ENCODE measurements at places on chromosomes 5 and 9.

DNA sequence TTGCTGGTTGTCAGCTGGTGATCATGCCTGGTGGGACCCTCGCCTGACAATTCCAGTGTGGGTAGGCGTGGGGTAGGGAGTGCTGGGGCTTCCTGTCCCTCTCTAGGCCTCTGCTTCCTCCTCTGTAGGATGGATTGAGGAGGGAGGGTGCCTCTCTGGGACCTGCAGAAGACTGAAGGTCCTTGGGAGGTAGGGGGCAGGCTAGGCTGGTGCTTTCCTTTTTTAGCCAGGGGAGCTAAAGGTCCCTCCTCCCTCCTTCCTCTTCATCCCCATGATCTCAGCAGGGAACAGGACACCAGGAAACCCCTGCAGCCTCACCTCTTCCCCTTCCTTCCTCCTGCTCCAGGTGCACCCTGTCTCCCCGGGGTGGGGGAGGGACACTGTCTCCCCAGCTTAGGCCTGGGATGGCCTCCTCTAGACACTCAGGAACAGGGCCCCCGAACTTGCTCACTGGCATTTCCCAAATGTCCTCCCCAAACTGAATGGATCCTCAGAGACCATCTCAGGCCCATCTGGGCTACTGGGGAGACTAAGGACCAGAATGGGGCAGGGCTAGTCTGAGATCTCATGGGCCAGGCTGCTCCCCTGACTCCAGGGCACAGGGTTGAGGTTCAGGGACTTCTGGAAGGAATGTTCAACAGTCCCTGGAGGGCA, 8.4 kb downstream of the SH2D3C start:
- DNase-seq = no peak

- peak; percentile 10 for DNase-seq
Measured at GRCh38 chr5:133287500-133287899, 235.7 kb downstream of the HSPA4 start.

GRCh38 chr5:80083101-80083890, 48.1 kb downstream of the THBS4 start:
- DNase-seq = no peak

DNA sequence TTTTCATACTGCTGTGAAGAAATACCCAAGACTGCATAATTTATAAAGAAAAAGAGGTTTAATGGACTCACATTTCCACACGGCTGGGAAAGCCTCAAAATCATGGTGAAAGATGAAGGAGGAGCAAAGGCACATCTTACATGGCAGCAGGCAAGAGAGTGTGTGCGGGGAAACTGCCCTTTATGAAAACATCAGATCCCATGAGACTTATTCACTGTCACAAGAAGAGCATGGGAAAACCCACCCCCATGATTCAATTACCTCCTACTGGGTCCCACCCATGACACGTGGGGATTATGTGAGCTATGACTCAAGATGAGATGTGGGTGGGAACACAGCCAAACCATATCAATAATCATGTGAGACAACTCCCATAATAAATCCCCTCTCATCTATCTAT, 8.7 kb downstream of the TTC39B start:
- DNase-seq = no peak

DNA sequence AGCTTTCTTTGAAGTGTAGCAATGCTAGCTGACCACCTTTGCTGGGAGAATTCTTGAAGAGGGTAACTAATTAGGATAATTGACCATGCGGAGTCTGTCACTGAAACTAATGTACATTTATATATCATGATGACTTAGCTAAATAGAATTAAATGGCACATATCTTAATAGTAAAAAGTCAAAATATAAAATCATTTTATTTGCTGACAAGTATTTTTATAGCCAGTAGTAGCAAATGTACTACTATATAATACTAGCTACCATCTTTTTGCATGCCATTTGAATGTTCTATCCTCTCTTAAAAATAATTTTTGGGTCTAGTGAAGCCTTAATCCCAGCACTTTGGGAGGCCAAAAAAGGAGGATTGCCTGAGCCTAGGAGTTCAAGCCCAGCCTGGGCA, 605.8 kb upstream of the COX7C start:
- DNase-seq = no peak

DNA sequence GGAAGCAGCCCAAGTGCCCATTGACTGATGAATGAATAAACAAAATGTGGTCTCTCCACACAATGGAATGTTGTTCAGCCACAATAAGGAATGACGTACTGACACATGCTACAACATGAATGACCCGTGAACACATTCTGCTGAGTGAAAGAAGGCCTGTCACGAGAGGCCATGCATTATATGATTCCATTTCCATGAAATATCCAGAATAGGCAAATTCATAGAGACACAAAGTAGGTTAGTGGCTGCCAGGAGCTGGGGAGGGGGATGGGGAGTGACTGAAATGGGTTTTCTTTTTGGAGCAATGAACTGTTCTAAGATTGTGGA, 41.4 kb downstream of the BICD2 start:
- DNase-seq = no peak

- DNase-seq = no peak
Measured at GRCh38 chr5:2525351-2525750, 226.1 kb downstream of the IRX2 start.

DNA sequence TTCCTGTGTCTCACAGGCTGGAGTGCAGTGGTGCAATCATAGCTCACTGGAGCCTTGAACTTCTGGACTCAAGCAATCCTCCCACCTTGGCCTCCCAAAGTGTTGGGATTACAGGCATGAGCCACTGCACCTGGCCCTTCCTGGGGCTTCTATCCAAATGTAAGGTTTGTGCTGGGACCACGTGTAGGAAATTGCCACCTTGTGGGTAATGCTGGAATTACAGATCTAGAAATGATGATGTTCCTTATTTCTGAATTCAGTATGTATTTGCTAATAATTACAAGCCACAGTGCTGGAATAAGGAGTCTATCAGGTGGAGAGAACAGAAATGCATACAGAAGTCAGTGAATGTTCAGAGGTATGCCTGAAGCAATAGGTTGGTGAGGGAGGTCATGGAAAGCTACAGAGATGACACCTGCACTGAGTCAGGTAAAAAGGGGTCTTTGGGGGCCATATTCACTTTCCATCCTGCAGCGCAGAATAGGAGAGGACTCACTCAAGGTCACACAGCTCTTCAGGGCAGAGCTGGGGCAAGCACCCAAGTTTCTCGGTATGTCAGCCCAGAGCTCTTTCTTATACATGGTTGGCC, 8.8 kb upstream of the IGFBPL1 start:
- no peak for DNase-seq

GRCh38 chr5:95669985-95670384, 12.8 kb downstream of the SPATA9 start:
- no peak for DNase-seq

DNA sequence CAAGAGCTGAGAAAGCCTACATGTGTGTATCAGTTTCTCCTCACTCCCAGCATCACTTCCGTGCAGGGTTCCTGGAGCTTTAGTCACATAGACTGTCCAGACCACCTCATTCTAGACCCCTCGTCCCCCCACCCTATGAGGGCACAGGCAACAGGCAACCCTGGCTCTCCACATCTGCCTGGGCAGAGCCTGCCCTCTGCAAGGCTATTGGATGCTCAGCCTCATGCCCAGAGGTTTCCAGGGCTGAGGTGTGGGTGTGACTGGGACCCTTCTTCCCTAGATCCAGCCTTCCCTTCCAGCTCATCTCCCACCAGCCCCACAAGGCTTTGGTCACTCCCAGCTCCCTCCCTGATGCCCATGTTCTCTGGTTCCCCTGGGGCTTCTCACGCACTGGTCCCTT, 161.4 kb downstream of the PAX5 start:
- DNase-seq = no peak

- DNase-seq = no peak
Measured at GRCh38 chr5:129400395-129400983, 59.6 kb upstream of the ADAMTS19 start.

- DNase-seq = no peak
Measured at GRCh38 chr5:108528655-108529054, 146.8 kb upstream of the FBXL17 start.

GRCh38 chr5:175747539-175748060, 89.7 kb downstream of the HRH2 start:
- DNase-seq = no peak

DNA sequence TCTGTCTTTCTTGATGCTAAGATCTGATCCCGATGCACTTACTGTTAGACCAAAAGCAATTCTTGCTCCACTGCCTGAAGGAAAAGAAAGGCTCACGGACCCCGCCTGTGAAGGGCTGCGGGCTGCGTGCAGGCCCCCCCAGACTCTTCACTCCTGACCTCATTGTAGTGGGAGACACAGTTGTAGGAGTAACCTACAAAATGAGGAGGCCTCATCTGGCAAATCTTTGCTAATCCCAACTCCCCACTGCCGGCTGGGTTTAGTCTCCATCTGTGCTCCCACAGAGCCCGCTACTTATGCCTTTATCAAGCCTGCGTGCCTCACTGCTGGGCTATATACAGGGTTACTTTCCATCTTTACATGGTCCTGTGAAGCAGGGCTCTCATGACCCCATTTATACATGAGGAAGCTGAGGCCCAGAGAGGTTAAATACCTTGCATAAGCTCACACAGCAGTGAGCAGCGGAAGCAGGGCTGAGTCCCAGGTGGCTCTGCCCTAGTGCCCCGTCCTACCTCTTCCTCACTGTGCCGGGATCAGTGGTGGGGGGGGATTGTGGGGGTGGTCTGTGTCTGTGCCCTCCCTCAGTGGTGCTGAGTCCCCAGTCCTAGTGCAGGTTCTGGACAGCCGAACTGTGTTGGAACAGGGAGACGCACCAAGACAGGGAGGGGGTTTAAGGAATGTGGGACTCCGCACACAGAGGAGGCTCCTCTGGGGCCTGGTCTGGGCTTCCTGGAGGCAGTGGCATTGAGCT, 43.9 kb upstream of the RNF130 start:
- DNase-seq = no peak

DNA sequence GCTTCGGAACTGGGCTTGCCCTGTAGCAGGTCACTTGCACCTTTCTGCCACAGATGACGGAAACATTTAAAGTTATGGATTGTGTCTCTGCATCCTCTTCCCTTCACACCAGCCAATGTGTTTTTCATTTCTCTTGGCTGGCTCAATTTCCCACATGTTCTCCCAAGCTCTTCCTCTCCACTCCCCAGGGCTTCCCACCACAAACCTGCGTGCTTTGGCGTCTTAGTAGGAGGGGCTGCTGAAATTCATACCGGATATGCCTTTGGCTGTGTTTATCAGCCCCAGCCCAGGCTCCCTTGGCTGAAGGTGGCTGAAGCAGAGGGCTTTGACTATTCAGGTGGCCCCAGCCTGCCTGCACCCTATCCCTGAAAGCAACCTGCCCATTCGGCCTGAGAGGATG, 32.1 kb downstream of the ADRB2 start:
- DNase-seq = no peak

DNA sequence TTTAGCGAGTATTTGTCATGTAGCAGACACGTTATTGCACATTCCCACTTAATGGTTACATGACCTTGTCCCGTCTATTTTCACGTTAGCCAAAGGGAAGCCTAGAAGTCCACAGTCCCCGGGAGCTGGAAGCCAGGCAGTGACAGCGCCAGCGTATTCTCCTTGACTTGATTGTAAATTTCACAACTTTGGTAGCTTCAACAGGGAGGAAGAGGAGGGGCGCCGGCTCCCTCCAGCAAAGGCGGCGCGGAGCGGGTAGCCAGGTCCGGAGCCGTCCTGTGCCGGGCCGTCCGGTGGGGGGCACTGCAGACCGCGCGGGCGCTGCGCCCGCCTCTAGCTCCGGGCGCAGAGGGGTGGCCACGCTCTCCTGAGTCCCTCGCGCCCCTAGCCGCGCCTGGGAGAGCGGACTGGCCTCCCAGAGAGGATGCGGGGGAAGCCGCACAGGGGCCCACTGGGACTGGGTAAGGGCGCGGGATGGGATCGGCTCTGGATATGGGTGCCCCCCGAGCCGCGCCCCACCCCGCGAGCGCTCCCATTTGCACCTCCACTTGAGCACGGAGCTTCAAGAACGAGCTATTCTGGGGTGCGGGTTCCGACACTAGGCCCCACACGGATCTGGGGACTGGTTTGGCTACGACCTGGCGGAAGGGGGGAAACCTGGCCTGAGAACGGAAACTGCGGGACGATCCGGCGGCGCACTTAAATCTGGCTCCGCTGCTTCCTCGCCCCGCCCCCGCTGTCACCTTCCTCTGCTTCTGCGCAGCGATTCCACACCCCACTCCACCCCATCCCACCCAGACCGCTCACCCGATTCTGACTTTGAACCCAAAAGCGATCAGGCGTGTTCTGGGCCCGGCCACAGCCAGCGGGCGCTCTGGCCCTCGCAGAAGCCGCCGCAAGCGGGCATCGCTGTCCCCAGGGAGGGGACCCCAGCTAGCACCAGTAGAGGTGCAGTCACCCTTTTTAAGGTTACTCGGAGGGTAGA, 23.8 kb downstream of the KLF4 start:
- no peak for DNase-seq

DNA sequence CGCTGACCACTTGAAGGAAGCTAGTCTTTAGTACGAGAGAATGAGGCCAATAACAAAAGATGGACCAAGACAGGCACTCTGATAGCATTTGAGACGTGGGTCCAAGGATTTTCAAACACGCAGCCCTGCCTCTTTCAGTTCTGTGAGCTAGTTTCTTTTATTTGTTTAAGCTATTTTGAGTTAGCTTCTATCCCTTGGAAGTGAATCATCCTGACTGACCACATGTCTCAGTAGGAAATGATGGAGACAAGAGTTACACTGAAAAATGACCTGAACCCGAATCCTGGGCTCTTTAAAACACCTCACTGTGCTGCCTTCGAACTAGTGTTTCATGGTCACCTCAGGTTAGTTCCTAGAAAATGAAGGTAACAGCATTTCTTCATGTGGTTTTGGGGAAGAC, 9.9 kb downstream of the TEK start:
- DNase-seq = no peak

DNA sequence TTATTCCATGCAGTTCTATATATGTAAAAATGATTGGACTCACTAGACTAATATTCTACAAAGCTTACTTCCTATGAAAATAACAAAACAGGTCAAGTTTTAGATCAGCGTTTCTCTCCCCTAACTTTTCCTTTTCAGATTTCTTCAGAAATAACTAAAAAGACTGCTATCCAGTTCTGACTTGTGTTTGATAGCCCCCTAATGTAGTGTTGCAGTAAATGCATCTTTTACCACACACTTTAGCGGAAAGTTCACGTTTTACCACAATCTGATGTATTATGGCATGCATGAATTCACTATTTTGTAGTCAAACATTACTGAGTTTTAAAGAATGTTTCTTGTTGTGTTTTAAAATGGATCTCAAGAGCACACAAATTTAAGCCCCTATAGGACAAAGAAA, 292.7 kb downstream of the RAB3C start:
- no peak for DNase-seq

GRCh38 chr9:128429513-128430086, 8.9 kb downstream of the CERCAM start:
- no peak for DNase-seq

GRCh38 chr9:133238851-133239532, 29.9 kb upstream of the OBP2B start:
- peak; percentile 15 for DNase-seq

- no peak for DNase-seq
Measured at GRCh38 chr9:33273972-33274328, 9.1 kb downstream of the CHMP5 start.

GRCh38 chr9:131578021-131578420, 32.7 kb downstream of the PRRT1B start:
- DNase-seq = peak; percentile 13

DNA sequence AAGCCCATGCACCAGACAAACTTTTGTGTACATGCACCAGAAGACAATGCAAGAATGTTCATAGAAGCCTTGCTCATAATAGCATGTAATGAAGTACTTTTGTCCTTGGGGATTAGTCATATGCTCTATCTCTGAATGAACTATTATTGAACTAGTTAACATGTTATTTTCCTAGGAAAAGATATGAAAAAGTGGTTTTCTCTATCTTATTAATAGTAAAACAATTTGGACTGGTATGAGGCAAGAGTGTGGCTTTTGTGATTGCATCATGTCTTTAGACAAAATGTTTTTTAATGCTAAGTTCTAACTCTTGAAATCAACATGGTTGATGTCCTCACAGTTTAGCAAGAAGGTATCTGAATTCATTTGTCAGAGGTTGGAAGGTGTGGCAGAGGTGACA, 55.7 kb upstream of the SPDL1 start:
- no peak for DNase-seq

All from smooth muscle cell of the brain vasculature (primary cell).